ENCODE measurements at places on chromosomes 2 and 18.

GRCh38 chr2:102453501-102453900 lies 19.5 kb upstream of the SLC9A4 start:
- no peak for DNase-seq

- no peak for DNase-seq
These were observed 207.8 kb downstream of the HDAC4 start for GRCh38 chr2:239192975-239193374.

DNA sequence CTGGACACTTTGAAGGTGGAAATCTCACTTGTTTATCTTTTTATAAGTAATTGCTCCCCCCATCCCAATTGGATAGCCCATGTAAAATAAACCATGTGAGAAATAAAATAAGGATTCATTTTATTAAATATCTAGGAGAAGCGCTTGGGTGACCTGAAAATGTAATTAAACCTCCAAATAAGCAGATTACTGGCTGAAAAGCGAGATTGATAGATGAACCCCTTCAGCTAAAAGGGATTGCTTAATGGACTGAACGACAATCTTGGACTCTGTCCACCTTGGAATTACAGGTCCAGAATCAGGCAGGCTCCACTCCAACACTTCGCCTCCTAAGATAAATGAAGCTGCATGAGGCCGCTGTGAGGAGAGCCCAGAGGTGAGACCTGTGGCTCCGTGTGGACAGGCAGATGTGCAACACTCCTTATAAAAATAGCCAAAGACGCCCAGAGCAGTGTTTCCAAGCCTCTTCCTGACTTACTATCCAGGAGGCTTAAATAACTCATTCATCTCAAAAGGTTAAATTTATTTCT lies 441.5 kb downstream of the MTX2 start:
- no peak for DNase-seq

DNA sequence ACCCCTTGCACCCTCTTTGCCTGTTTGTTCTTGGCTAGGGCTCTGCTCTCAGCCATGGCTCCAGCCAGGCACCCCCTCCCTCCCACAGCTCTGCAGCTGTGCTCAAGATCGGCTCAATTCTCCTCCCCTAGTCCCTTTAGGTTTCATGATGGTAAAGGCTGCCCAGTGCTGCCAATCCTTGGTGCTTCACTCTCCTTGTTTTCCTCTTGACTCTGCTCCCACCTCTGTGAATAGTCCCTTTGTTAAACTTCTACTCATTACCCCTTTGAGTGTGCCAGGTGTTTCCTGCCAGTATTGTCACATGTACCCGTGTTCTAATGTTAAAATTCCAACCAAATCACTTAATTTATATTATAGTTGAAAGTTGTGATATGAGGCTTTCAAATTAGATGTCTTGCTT lies 101.0 kb upstream of the CERS6 start:
- no peak for DNase-seq

DNA sequence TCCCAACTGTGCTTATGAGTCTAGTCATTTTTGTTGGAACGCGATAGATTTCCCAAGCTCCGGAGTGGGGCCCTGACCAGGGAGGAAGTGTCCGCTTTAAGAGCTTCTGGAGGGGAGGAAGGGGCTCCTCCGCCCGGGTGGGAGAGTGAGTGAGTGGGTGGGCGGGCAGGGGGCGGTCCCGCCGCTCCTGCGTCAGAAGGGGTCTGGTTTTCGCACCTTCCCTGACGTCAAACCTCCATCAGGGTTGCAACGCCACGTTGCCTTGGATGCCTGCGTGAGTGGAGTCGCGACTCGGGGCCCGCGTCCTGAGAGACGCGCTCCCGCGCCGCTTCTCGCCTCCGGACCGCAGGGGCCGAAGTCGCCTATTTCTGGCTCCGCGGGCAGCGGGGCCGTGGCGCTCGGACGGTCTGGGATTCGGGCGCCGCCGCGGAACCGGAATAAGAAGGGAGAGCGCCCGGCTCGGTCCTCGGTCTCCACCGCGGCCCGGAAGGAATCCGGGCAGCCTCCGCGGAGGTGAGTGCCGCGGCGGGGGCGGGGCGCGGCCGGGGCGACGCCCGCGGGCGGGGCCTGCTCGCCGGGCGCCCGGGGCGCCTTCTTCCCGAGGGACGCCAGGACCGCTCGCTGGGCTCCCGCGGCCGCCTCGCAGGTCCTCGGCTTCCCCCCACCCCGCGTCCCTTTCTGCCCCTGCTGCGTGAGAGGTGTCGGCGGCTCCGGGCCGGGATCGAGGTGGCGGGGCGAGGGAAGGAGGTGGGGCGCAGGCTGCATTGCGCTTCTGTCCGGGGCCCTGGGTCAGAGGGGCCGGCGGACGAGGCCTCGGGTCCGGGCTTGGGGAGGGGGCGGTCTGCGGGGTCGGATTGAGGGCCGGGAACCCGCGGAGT lies at the start of gene ZDBF2:
ZDBF2 (plus strand) TSS at position 230 of the 878 bp plus-strand sequence. CDS start 7,187 bp downstream, outside the sequence.
- peak; percentile 61 for DNase-seq

- no peak for DNase-seq
These were observed 31.2 kb upstream of the GALM start for GRCh38 chr2:38634684-38635083.

Measured in SW 1271 (cell line).